ENCODE measurements at places on chromosomes 6 and 20. TPM values are rescaled to one million over a fixed set of nuclear protein-coding genes. Genes with fewer than 3 reads are reported as not detected.

Gene FAM184A
- total RNA-seq = 1.4 TPM

DNA sequence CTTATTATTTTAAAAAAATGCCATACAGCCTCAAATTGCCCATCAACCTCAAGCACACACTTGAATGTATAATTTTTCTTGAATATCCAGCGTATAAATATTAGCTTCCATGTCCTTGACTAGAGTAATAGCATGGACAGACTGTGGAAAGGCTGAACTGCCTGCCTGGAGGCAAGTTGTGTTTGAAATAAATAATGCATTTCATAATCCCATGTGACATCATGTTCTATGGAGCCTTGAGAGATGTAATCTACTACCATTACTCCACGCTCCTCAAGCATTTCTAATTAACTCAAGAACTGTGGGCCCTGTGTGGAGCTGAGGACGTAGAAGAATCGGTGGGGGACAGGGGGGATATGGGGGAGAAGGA, 94.2 kb downstream of the CDS2 start:
- no peak for DNase-seq

Gene PBOV1
- not detected for total RNA-seq

Gene CCR6
- 2.7 TPM for total RNA-seq

Gene MAS1
- total RNA-seq = under 0.01 TPM

Gene SLC17A3
- 0.14 TPM for total RNA-seq

- peak; percentile 26 for DNase-seq
These were observed 3.4 kb upstream of the ZNFX1 start for GRCh38 chr20:49281059-49281912.

- no peak for DNase-seq
These were observed 28.9 kb downstream of the THBS2 start for GRCh38 chr6:169224716-169225115.

Gene SLPI
- 28.0 TPM for total RNA-seq

DNA sequence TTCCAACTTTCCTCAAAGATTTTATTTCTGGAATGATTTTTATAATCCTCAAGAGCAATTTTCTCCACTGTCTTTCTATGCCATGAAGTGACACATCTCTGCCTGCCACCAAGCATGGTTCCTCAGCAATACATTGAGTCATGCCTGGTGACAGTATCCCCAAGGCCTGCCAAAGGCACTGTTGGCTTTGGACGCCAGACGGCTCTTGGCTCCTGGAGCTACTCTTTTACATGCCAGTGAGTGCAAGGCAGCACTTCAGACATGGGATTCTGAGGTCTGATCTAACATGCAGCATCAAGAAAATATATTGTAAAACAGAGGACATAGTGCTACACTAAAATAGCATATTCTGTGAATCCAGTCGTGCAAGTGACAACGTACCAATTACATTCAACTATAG, 20.1 kb upstream of the PLEKHG1 start:
- no peak for DNase-seq

DNA sequence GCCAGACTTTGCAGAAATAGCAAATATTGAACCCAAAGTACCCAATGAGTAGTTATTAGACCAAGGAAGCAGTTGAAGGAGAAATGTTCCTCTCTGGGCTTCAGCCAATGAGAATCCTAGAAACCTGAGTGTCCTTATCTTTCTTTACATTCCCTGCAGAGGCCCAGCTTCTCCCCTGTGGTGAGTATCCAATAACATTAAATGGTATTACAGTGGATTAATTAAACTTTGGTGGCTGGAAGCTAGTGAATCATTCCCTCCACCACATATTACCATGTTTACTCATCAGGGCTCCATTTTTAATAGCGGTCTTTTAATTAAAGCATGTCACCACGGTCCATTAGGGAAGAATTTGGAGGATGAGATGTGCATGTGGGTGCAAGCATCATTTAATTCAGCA, 74.0 kb downstream of the UNC5CL start:
- DNase-seq = no peak

Gene WDR27
- 13.9 TPM for total RNA-seq

GRCh38 chr6:22929311-22929985, 360.1 kb downstream of the HDGFL1 start:
- DNase-seq = no peak

DNA sequence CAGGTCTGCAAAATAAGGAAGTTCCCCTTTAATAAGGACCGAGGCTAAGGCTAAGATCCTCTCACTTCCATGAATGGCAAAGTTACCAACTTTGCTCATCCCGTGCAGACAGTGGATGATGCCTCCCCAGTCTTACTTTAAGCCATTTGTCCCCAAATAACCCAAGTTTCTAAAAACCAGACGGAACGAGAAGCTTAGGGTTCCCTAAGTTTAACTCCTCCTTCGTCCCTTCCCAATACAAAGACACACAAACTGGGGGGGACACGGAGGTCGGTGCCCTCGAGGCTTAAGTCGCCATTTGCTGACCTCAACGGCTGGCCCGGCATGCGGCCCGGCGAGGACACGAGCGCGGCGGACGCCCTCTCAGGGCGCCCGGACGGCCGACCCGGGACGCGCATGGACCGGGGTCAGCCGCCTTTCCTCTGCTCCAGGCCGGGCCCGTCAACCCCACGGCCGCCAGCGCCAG, 527 bp downstream of the FBXO30 start:
- DNase-seq = peak; percentile 25

DNA sequence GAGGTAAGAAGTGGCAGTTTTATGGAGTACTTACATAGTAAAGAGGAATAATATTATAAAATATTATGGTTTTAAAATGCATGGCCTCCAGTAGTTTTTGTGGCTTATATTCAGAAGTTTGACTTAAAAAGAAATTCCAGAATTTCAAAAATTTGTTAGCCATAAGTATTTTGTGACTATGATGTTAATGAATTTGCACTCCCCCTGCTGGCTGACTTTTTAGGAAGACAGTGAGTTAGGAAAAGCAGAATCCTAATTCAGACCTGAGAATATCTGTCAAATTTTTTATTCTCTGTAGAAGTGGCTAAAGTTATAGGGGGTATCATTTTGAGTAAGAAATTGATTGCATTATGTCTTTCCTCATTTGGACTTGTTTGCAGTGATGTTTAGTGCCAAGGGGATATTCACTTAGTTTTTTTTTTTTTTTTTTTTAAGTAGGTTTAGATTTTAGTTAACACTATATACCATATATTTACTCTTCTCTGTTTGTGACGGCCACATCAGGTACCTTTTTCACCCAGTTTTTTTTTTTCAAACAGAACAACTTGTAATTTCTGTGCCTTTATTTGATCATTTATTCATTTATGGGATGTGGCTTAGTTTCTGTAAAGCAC, 40.8 kb downstream of the ZFAND3 start:
- peak; percentile 10 for DNase-seq

Gene PARD6B
- 3.1 TPM for total RNA-seq

Gene ENPP4
- 13.6 TPM for total RNA-seq

DNA sequence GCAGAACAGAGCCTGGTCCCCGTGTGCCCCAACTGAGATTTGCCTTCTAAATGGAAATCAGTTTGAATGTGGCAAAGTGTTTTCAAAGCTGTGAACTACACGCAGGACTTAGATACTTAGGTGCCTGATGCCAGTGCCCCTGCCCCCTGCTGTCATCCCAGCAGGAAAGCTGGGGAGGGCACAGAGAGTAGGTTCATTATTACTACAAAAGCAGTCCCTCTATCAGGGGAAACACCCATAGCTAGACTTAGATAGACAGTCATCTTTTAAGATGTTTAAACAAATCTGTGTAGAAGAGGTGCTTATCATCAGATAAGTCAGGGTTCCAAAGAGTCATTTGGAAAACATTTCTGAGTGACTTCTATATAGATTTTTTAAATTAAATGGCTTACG, 155.0 kb upstream of the SNX9 start:
- DNase-seq = no peak

All from thymus (tissue), 14 donors.